A172 (cell line): ENCODE measurements at places on chromosomes 5 and 9. TPM values are rescaled to one million over a fixed set of nuclear protein-coding genes. Genes with fewer than 3 reads are reported as not detected.

The ADAMTS2 gene
- total RNA-seq, result 0.14 and 0.79 TPM in 2 replicates

The GLIPR2 gene
- total RNA-seq, result 17.6 and 24.3 TPM in 2 replicates

The HAVCR1 gene
- not detected in 2 replicates for total RNA-seq

The ZNF454 gene
- total RNA-seq, result not detected in 2 replicates

The C5orf52 gene
- total RNA-seq, result not detected in 2 replicates

The ARHGEF39 gene
- 2.5 and 3.6 TPM in 2 replicates for total RNA-seq

The TAF11L9 gene
- total RNA-seq, result not detected in 2 replicates

The PCDHA3 gene
- 2.9 and 3.2 TPM in 2 replicates for total RNA-seq

The GALNT12 gene
- total RNA-seq, result 4.0 and 5.4 TPM in 2 replicates

The ADAM19 gene
- 43.1 and 50.3 TPM in 2 replicates for total RNA-seq

The GABRG2 gene
- 0.79 and 3.4 TPM in 2 replicates for total RNA-seq

The LRRC70 gene
- total RNA-seq, result 0.36 and 1.4 TPM in 2 replicates

The MARVELD2 gene
- total RNA-seq, result not detected in 2 replicates
